ENCODE measurements at places on chromosomes 12 and 14.

DNA sequence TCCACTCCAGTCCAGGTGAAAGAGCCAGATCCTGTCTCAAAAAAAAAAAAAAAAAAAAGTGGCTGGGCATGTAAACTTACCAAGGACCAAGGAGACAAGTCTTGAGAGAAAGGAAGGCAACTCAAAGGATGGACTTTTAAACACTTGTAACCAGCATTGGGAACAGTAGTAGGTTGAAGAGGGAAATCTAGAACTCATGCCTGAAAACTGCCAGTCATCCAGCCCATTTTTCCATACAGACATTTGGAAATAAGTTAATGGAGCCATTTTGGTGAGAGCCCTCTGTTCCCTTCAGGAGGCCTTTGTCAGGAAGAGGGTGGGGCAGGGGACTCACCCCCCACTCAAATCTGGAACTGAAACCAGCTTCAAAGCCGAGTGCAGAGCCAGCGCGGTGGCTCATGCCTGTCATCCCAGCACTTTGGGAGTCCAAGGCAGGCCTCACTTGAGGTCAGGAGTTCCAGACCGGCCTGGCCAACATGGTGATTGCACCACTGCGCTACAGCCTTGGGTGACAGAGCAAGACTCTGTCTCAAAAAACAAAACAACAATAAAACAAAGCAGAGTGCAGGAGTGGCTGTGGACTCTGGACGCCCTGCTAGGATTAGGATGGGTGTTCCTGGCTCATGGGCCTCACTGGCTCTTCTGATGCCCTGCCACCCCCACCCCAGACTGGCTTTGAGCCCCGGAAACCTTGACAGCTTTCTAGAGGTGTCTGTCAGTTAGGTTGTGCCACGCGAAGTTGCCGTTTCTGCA, 1.6 kb upstream of the MLXIP start:
- DNase-seq: no peak

DNA sequence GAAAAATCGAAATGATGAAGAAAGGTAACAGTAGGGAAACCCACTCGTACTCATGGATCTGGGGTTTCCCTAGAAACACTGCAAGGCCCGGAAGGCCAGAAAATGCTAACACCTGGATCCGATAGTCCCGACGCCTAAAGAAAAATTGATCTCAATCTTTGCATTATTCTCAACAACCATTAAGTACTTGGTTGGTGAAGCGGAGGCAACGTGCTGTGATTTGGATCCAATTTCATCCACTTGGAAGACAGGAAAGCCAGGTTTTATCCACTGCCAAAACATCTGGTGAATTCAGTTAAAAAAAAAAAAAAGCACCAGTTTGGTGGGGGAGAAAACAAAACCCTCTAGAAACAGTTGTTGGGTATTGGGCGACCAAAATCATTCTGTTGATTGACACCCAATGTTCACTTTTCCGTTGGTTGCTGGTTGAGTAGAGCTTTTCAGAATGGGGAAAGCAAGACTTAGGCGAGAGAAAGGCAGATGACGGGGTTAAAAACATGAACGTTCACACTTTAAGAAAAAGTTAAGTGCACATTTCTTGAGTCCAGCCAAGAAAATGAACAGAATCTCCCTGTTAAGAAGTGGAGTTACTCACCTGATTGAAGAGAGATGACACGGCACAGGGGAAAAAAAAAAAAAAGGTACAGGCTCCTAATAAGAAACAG, 41.9 kb upstream of the MED13L start:
- no peak for DNase-seq

GRCh38 chr14:89773151-89773550, 181.4 kb downstream of the EFCAB11 start:
- DNase-seq: no peak

GRCh38 chr14:26860111-26860510, 262.3 kb upstream of the NOVA1 start:
- no peak for DNase-seq

DNA sequence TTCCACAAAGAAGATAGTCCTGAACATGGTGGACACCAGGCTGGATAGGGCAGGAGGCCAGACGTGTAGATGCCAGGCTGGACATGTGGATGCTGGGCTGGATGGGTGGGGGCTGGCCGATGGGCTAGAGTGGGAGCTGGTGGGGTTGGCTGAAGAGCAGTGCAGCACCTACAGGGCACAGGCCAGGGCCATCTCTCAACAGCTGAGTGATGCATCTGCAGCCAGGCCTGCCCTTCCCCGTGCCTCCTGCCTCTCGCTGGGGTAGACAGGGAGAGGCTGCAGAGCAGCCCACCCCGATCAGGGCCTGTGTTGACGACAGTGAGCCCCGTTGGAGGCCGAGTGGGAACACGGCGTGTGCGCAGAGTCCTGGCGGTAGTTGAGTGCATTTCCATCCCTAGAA, 39.3 kb downstream of the EP400 start:
- DNase-seq: no peak

DNA sequence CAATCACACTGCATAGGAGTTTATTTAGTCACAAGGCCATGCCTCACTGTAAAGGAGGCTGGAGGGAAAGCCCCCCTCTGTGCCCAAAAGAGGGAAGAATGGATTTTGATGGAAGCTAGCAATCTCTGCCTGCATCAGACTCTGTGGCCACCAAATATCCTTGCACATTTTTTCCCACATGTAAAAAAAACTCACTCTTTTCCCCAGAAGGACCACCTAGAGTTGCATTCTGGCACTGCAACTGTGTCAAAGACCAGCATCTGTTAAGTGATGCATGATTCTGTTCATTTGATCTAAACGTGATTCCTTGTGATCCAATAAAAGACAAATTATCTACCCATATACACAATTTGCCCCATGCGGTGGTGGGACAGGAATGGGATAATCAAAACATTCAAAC, 8.0 kb downstream of the RHOJ start:
- DNase-seq: no peak

- DNase-seq: no peak
These were observed 38.6 kb upstream of the ACSM4 start for GRCh38 chr12:7265251-7265650.

GRCh38 chr12:92028441-92028709, 117.3 kb downstream of the BTG1 start:
- no peak for DNase-seq

- DNase-seq: no peak
These were observed 398.7 kb downstream of the TMEM121 start for GRCh38 chr14:105924951-105925591.

GRCh38 chr12:130574402-130574801, 141.7 kb downstream of the RIMBP2 start:
- no peak for DNase-seq

DNA sequence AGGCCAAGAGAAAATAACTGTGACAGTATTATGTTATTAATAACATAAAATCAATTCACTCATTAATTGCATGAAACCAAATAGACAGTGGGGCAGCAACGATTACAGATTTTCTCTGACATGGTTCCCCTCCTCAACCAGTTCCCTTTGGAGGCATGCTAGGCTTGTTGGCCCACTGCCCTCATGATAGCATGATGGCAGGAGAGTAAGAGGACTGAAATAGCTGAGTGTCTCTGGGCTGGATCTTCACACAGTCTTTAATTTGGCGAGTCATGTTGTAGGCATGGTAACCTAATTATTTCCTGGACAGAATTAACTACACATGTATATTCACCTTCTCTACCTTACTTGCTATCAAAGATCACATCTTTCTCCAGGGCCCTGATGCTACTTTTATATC, 266.2 kb upstream of the PELI2 start:
- DNase-seq: no peak

- no peak for DNase-seq
These were observed 61.1 kb upstream of the PLBD1 start for GRCh38 chr12:14628771-14629170.

DNA sequence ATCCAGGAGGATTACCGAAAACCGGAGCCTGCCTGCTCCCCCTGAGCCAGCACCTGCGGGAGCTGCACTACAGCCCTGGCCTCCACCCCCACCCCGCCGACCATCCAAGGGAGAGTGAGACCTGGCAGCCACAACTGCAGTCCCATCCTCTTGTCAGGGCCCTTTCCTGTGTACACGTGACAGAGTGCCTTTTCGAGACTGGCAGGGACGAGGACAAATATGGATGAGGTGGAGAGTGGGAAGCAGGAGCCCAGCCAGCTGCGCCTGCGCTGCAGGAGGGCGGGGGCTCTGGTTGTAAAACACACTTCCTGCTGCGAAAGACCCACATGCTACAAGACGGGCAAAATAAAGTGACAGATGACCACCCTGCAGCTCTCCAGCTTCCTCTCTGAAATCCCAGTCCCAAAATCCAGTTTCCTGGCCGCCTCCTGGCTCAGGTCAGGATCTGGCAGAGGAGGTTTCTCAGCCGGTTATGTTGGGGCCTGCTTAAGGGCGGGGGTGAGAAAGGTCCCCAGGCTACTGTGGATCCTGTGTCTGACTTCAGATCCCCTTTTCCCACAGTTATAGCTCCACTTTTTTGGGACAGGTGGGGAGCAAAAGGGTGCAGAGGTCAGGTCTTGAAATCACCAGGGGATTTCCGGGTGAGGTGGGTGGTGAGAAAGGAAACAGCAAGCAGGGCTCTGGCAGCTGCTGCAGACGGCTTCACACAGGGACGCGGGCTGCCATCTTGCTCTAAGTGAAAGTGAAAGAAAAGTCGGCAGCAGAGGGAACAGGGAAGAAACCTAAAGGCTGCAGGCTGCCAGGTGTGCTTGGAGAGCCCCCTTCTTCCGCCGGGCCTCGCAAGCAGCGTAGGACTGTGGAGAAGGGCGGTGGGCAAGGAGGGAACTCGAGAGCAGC, at the start of gene TAPBPL:
Gene TAPBPL (plus strand): TSS at position 695 of the 897 bp plus-strand sequence. CDS start 207 bp downstream, outside the sequence.
- no peak for DNase-seq

DNA sequence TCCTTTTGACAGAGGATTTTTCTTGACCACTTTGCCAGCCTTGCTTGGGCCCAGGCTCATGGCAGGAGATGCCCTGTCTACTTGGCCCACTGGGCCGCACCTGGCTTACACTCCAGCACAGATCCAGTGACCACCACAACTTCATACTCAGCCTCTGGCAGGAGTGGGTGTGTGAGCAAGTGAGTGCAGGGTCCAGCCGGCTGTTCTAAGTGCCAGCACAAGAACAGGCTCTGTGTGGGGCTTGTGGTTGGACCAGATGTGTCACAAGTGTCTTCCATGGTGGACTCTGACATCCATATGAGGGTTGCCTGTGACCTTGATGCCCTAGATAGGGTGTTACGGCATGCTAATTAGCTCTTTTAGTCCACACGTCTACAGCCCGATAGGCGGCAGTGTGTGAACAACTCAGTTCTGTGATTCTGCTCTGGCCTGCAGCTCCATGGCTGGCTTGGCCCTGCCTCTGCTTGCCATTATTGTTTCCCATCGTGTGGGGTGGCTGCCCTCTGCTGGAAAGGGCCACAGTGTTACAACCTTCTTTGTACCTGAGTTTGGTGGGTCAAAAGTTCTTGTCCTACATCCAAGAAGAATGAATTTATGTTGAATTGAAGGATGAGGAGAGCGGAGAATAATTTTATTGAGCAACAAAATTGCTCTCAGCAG, 1089.1 kb downstream of the SLC6A15 start:
- no peak for DNase-seq

- DNase-seq: no peak
These were observed 105.2 kb downstream of the DNAI7 start for GRCh38 chr12:25089738-25090137.

GRCh38 chr12:53069621-53070410, 9.4 kb downstream of the SPRYD3 start:
- no peak for DNase-seq

- DNase-seq: no peak
These were observed 39.1 kb upstream of the TMED10 start for GRCh38 chr14:75215520-75215919.

DNA sequence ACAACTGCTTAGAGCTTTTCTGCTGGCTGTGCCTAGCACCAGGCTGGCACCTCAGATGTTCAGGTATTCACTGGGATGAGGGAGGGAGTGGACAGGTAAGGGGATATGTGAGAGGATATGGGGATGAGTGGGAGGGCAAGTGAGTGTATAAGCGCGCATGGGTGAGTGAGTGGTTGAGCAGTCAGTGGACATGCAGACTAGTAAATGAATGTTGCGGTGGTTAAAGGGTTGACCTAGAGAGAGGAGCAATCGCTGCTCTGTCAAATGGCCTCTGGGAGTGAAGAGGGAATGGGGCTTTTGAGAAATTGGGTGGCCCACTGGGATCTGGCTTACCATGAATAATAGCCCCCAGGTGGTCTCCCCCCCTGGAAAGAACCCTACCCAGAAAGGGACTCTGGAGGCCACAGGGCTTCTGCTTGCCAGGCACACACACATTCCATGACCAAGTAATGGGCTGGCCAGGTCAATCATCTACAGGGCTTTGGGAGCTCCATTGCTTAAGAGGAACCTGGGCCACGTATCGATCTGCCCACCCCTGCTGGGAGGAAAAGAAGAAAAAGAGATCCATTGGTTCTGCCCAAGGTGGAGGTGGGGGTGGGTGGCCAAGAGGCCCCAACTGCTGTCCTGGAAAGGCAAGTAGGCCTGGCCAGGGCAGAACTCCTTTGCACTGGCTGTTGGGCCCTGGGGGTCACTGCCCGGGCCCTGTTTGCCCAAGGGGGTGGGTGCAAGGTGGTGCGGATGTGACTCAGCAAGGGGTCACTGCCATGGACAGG, 30.8 kb upstream of the ZFP36L1 start:
- DNase-seq: no peak

- no peak for DNase-seq
These were observed 27.3 kb downstream of the DLK1 start for GRCh38 chr14:100754020-100754419.

GRCh38 chr12:53299101-53299453, 418 bp upstream of the MYG1 start:
- no peak for DNase-seq

All from stimulated activated CD8-positive, alpha-beta memory T cell treated with anti-CD3 and anti-CD28 coated beads, Interleukin-4, amount 100 ng/mL, for 4 hours (primary cell).